ENCODE measurements at places on chromosomes 7 and 10. TPM values are rescaled to one million over a fixed set of nuclear protein-coding genes. Genes with fewer than 3 reads are reported as not detected.

TBX20 gene
- 0.16 TPM for polyA plus RNA-seq

STEAP1B gene
- 1.2 TPM for polyA plus RNA-seq

DGKB gene
- 3.2 TPM for polyA plus RNA-seq

ERCC6 gene
- 16.4 TPM for polyA plus RNA-seq

CALHM3 gene
- polyA plus RNA-seq: not detected

GNGT1 gene
- 0.03 TPM for polyA plus RNA-seq

EFCAB10 gene
- 1.5 TPM for polyA plus RNA-seq

GRCh38 chr7:142025896-142026295, 30.2 kb downstream of the MGAM start:
- DNase-seq: no peak

GRCh38 chr7:20224025-20224424, 6.8 kb upstream of the MACC1 start:
- DNase-seq: no peak

DNA sequence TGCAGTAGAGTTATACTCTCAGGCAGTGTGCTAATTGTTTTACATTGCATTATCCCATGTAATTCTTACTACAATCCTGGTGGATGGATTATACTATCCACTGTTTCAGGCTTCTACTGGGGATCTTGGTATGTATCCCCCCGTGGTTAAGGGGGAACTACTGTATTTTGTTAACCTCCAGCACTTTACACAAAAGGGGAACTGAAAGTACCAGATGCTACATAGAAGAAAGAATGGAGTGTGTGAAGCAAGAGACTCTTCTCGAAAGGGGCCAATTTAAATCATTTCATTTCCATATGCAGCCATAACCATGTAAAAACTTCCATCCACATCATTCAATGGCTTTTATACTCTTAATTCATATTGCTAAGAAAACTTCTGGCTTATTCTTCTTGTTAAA, 69.4 kb downstream of the C1GALT1 start:
- DNase-seq: no peak

DNA sequence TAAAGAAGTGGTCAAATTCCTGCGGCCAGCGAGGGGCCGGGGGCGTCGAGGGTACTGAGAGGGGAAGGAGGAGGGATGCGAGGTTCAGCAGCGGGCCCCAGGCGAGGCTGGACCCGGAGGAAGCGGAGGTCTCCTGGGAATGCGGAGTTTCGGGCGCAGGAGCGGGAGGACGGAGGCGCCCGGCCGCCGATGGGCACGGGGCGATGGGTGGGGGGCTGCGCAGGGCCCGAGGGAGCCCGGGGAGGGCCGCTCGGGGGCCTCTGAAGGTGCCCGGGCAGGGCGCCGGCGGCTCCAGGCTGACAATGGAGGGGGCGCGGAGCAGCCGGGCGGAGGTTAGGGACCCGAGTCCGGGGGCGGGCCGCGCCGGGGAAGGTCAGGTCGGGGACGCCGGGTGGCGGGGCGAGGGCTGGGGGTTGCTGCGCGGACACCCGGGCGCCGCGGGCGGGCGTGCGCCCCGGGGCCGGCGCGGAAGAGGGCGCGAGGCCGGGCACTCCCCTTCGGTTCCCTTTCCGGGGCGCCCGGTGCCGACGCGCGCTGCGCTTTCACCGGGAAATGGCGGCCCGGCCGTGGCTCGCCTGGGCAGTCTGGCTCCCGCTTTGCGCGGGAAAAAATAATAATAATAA, 683 bp downstream of the MACROH2A2 start:
- no peak for DNase-seq

DNA sequence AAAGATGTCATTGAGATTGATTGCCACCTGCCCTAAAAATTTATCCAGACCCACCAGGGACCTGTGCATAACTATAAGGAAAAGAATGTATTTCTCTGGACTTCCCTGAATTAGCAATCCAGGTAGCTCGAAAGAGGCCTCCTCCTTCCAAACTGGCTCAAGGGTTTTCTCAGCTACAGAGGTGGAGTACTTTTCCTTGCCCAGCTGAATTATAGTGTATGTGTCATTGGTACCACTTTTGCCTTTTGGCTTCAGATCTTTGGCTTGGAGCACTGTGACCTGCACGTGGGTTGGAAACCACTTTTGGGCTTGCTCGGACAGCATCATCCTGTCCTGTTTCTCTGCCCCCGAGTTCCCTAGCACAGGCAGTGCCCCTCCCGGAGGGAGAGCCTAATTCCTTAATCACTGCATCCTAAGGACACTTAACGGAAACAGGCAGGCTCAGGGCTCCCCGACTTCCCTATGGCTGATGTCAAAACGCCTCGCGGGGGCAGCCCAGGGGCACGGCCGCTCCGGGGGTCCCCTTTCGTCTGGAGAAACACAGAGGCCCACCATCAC, 825 bp downstream of the RAB11FIP2 start:
- no peak for DNase-seq

DNA sequence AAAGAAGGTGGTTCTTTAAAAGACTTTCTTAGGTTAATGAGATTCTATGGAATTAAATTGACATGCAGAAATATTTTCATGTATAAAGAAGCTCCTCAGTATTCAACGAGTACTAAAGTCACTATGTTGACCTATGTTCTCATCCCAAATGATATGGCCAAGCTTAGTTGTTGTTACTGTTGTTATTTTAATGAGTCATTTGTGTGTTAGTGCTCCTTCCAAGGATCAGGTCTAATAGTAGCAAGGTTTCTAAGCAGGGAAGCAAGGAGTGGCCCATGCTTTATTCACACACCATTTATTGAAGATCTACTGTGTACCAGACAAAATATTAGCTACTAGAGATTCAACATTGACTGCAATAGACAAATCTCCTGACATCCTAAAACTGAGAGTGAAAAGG, 41.9 kb downstream of the LRRN3 start:
- DNase-seq: no peak

DNA sequence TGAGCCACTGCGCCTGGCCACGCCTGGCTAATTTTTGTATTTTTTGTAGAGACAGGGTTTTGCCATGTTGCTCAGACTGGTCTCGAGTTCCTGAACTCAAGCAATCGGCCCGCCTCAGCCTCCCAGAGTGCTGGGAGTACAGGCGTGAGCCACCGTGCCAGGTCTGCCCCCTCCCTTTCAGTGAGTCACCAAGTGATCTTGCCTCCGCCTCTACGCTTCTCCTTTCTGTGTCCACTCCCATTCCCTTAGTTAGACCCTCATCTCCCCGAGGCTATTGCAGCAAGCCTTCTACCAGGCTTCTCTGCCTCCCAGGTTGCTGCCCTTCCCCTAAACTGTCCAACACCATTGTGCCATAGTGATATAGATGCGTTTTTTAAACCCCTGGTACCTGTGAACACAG, 32.9 kb downstream of the CDC123 start:
- DNase-seq: no peak

- DNase-seq: no peak
These were observed 12.3 kb downstream of the ORAI2 start for GRCh38 chr7:102445674-102446071.

GRCh38 chr10:86595496-86595895, 58.9 kb upstream of the OPN4 start:
- no peak for DNase-seq

- no peak for DNase-seq
These were observed 31.4 kb downstream of the CCDC71L start for GRCh38 chr7:106629516-106629915.

DNA sequence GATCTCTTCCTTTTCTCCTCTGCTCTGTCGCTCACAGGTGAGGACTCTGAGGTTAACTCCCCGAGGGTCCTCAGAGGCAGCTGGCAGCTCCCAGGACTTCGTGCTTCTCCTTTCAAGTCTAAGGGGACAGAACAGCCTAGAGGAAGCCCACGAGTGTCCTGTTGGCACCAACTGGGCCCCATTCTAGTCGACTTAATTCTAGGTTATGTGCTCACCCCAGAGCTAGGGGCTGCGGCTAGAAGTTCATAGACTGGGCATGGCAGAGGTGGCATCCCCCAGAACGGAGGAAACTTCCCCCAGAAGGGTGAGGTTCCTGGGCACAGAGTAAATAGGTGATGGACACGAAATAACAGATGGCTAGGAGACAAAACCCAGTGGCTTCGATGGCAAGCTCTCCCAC, 259.4 kb downstream of the TEX36 start:
- no peak for DNase-seq

GRCh38 chr7:19522486-19522885, 186.4 kb downstream of the POLR1F start:
- DNase-seq: no peak

GRCh38 chr10:14476641-14477407, 146.1 kb upstream of the FRMD4A start:
- DNase-seq: no peak

- DNase-seq: no peak
These were observed 269.4 kb downstream of the TCF7L2 start for GRCh38 chr10:113219446-113219845.

- no peak for DNase-seq
These were observed 397.7 kb upstream of the NFE2L3 start for GRCh38 chr7:25754333-25754732.
